ENCODE measurements at places on chromosomes 6 and 20.

DNA sequence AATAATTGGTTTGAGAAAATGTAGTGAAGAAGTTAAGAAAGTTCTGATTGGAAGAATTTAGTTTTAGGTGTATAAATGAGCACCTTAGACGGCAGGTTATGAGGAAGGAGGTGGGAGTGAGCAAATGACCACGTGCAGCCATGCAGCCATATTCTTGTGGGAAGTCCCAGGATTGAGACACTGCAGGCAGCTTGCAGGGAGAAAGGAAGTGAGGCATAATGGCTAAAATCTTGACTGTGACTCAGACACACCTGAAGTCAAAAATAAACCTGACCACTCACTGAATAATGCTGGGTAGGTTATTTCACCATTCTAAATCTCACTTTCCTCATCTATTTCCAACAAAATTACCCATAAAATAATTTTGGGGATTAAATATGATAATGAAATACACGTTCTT, 16.6 kb downstream of the DSE start:
- DNase-seq = no peak

- no peak for DNase-seq
Measured at GRCh38 chr20:33783818-33784217, 27.3 kb upstream of the CHMP4B start.

DNA sequence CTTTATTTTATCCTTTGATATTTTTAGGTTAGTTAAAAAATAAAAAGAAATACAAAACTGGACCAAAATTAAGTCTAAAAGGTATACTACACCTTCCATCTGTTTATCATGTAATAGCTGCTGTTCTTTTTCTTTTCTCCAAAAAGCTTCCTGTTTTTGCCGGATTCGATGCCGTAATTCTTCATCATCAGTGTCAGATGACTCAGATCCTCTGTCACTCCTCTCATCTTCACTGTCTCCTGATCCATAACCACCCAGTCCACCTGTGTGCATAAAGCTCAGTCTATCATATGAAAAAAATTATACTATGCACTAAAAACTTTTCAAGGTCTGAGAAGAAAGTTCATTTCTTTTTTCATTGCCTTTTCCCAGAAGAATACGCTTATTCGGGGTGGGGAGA, 8.5 kb upstream of the COQ3 start:
- DNase-seq = no peak

GRCh38 chr6:27922949-27923348, 10.8 kb upstream of the OR2B2 start:
- no peak for DNase-seq

DNA sequence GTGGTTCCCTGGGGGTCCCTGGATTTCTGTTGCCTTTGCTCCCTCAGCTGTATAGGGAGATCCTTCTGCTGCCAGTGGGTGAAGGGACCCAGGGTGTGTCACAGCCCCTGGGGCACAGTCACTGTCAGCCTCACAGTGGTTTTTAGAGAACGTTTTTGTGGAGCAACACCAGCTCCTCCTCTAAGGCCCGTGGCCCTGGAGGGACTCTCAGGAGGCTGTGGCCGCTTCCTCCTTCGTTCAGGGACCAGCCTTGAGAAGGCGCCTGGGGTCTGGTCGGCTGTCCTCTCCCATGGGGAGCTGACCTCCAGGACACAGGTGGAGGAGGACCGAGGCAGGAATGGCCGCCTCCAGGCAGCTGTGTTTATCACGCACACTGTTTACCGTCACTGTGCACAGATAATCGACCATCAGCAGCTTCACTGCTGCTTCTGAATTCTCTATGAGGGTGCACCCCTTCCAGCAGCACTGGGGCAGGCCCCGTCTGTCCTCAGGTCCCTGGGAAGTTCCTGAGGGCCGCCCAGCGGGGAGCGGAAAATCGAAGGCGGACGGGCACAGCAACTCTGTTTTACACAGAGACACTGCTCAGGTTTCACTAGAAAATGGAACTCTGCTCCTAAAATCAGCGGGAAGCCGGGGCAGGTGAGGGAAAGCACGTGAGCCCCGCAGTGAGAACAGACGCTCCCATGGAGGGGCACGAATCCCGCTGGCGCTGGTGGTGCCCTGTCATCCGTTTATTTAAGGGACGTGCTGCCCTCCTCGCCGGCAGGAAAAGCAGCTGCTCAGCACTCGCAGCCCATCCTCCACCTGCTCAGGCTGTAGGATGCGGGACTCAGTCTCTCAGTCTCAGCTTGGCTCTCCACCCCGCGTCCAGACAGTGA, 10.4 kb upstream of the FRMD1 start:
- DNase-seq = no peak

DNA sequence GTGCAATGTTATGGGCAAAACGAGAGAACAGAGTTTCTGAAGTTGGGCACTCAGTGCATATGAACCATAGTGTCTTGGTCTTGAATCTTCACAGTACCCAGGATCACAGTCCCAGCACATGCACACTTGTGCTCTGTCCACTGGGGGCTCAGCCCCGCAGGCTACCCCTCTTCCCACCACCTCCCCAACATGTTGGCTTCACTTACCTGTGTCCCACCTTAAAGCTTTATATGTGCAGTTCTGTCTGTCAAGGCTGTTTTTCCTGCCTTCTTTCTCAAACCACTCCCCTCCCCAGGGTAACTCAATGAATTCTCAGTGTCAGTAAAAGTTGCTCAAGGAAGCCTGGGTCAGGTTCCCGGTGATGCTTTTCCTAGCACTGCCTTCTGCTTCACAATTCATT, 129.9 kb downstream of the DOK5 start:
- no peak for DNase-seq

GRCh38 chr6:4819706-4820283, 43.6 kb downstream of the CDYL start:
- DNase-seq = no peak

DNA sequence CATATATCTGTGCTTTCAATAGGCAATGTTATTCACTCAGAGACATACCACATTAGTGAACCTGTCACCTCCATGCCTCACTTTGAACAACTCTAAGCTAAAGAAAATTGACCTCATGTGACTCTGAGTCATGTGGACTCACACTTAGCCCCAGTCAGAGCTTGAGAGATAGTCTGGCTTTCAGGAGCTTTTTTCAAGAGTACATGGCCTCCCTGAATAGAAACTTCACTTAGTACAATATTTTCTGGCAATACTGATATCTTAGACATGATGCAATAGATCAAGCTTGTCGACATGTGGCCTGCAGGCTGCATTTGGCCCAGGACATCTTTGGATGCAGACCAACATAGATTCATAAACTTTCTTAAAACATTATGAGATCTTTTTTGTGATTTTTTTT, 8.5 kb downstream of the SPTLC3 start:
- no peak for DNase-seq

DNA sequence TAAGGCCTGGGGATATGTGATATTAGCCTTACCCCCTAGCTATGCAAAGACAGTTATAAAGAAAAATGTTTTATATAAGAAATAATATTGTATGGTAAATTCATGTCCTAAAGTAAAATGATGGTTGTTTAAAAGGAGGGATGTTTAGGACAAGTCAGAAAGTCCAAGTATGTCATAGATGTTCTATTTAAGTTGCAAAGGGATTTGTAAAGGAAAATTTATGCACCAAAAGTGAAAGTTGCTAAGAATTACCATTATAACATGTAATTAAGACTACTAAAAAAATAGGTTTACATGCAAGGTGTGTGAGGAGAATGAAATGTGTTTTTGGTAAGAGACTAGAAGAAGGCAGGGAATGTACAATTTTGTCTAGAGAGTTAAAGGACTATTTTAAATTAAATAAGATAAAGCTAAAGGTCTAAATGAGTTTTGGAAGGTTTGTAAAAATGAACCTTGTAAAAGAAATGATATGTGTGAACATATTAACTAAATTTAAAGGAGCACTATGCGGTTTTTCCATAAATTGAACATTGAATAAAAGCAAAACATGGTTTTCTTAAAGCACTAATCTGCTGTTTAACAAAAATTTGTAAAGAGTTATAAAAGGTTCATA, 22.7 kb upstream of the GOPC start:
- no peak for DNase-seq

DNA sequence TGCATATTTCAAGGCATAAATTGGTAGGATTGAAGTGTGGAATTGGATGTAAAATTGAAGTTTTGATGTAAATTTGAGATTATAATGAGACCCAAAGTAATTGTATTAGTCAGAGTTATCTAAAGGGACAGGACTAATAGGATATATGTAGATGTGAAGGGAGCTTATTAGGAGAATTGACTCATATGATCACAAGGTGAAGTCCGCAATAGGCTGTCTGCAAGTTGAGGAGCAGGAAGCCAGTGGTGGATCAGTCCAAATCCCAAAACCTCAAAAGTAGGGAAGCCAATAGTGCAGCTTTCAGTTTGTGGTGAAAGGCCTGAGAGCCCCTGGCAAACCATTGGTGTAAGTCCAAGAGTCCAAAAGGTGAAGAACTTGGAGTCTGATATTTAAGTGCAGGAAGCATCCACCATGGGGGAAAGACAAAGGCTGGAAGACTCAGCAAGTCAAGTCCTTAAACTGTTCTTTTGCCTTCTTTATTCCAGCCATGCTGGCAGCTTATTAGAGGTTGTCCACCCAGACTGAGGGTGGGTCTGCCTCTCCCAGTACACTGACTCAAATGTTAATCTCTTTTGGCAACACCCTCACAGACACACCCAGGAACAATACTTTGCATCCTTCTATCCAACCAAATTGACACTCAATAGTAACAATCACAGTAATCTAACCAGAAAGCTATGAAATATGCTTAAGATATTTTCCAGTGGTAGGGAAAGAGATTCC, 442.6 kb upstream of the PTCHD4 start:
- no peak for DNase-seq

GRCh38 chr20:44405257-44405656, 49.8 kb downstream of the HNF4A start:
- no peak for DNase-seq

DNA sequence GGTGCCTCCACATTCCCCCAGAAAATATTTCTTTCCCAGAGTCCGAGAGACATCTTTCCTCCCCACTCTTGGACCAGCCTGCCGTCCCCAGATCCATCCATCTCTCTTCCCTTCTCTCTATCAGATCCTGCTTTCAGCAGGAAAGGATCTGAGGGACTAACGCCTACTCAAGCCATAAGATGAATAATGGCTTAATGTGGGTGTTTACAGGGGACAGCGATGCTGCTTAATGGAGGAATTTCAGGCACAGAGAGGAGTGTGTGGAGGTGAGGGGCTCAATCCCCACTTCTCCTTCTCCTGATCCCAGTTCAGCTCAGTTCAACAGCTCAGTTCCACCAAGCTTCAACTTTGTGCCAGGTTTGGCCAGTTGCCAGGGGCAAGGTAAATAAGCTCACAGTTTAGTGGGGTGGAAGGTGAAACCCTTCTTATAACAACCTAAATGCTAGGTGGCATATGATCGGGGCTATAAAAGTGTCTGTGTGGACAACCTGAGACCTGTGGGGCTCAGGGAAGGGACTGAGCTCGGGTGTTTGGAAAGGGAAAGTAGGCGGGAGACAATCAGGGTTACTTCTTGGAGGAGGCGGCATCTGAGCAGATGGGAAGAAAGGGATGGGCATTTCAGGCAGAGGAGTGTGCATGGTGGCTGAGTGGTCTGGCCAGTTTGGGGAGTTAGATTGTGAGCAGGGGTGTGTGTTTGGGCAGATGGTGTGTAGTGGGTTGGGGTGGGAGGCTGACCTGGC, 55.8 kb downstream of the CDH22 start:
- no peak for DNase-seq

- DNase-seq = no peak
Measured at GRCh38 chr20:14444106-14444505, 106.7 kb upstream of the FLRT3 start.

GRCh38 chr20:18414140-18414539, 52.7 kb downstream of the DZANK1 start:
- no peak for DNase-seq

- DNase-seq = no peak
Measured at GRCh38 chr6:100577425-100577824, 112.7 kb upstream of the SIM1 start.

- no peak for DNase-seq
Measured at GRCh38 chr6:26367114-26367513, 2.1 kb downstream of the BTN3A2 start.

- DNase-seq = no peak
Measured at GRCh38 chr6:126052485-126052884, 66.1 kb downstream of the TRMT11 start.

DNA sequence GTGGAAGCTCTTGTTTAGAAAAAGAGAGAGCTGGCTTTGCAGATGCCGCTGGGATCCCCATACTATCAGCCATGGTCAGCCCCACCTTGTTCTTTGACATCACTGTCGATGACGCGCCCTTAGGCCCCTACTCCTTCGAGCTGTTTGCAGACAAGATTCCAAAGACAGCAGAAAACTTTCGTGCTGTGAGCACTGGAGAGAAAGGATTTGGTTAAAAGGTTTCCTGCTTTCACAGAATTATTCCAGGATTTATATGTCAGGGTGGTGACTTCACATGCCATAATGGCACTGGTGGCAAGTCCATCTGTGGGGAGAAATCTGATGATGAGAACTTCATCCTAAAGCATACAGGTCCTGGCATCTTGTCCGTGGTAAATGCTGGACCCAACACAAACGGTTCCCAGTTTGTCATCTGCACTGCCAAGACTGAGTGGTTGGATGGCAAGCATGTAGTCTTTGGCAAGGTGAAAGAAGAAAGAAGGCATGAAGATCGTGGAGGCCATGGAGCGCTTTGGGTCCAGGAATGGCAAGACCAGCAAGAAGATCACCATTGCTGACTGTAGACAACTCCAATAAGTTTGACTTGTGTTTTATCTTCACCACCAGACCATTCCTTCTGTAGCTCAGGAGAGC, 2.4 kb upstream of the BLCAP start:
- no peak for DNase-seq

- no peak for DNase-seq
Measured at GRCh38 chr20:7722564-7722963, 217.7 kb downstream of the HAO1 start.

DNA sequence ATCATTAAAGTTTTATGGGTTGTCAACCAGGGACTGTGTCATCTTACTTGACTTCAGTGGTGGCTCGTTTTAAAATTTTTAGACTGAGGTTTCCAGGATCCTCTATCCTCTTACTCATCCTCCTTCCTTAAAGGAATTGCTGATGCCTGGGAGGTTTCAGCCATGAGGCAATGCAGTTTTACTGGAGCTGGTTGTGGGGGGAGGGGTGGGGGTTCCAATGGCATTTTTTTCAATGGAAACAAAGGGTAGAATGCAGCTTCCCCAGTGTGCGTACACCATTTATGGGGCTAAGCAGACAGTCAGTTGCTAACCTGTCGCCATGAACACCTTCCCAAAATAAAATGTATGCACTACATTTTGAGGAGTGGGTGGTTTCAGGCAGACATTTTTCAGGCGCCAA, 88.0 kb downstream of the METTL24 start:
- DNase-seq = no peak

- DNase-seq = no peak
Measured at GRCh38 chr6:160750276-160750689, 48.2 kb downstream of the PLG start.

GRCh38 chr20:11056414-11056813, 382.6 kb upstream of the JAG1 start:
- no peak for DNase-seq

- no peak for DNase-seq
Measured at GRCh38 chr6:34460796-34461507, 4.9 kb upstream of the PACSIN1 start.

GRCh38 chr6:91243436-91243835, 656.6 kb upstream of the MAP3K7 start:
- no peak for DNase-seq

- no peak for DNase-seq
Measured at GRCh38 chr6:17700421-17701416, 6.0 kb downstream of the NUP153 start.

GRCh38 chr20:29873946-29874345, 1383.5 kb upstream of the DEFB115 start:
- no peak for DNase-seq
